ENCODE measurements at places on chromosomes 7 and 10. TPM values are rescaled to one million over a fixed set of nuclear protein-coding genes. Genes with fewer than 3 reads are reported as not detected.

OPN1SW gene
- not detected for total RNA-seq

MKI67 gene
- 4.5 TPM for total RNA-seq

UNCX gene
- total RNA-seq: not detected

SLC26A3 gene
- total RNA-seq: not detected

TMEM176B gene
- total RNA-seq: 6.6 TPM

ASCC1 gene
- 48.8 TPM for total RNA-seq

GALNT17 gene
- total RNA-seq: 29.4 TPM

SLC35B4 gene
- total RNA-seq: 13.9 TPM

ECHDC3 gene
- total RNA-seq: 83.8 TPM

SPDYE3 gene
- 5.7 TPM for total RNA-seq

CCL24 gene
- not detected for total RNA-seq

LBX1 gene
- total RNA-seq: not detected

CAMK2B gene
- 12.5 TPM for total RNA-seq

FZD1 gene
- total RNA-seq: 6.9 TPM

DNA sequence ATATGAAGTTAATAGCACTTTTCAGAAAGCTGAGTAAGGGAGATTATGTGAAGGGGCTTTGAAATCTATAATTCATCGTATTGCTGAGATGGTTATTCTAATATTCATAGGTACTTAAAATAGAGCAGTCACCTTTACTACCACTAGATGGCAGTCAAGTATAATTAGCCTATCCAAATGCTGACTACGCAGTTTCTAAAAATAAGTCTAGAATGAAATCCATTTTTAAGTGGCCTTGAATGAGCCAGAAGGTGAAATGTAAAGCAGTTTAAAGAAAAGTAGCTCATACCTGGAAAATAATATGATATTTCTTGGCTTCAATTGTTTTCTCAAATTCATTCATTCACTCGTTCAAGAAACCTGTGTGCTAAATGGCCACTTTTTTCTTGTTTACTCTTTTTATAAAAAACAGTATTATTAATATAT, 1277.1 kb downstream of the GATA3 start:
- no peak overlapping the region for H3K27ac ChIP-seq
- no peak overlapping the region for H3K4me3 ChIP-seq
- no peaks in the 10 kb centered on the region for H3K27me3 ChIP-seq
- H3K36me3 ChIP-seq: no peaks in the 10 kb centered on the region
- DNase-seq: no peak

DNA sequence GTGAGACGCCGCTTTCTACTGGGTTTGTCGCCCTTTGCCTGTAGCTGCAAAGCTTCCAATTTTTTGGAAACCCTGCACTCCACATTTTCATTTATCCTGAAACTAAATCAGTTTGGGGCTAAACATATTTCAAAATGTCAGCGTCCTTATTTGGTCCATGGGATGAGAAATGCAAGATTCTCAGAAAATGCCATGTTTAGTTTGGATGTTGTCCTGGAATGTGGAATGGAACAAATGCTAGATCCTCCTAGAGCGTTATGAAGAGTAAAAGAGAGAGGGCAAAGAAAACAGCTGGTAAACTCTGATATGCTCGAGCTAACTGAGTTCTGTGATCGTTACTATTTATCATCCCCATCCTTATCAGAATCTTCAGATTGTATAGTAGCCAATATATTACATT, 236.9 kb downstream of the KLF6 start:
- H3K36me3 ChIP-seq: no peaks in the 10 kb centered on the region
- no peak for DNase-seq
- no peak overlapping the region for H3K4me3 ChIP-seq
- H3K4me1 ChIP-seq: no peaks in the 10 kb centered on the region
- H3K27ac ChIP-seq: no peak overlapping the region

GRCh38 chr10:51368943-51369342, 294.7 kb downstream of the PRKG1 start:
- H3K4me1 ChIP-seq: no peaks in the 10 kb centered on the region
- no peak for DNase-seq
- H3K27me3 ChIP-seq: no peaks in the 10 kb centered on the region
- H3K27ac ChIP-seq: no peak overlapping the region
- no peak overlapping the region for H3K4me3 ChIP-seq

- H3K27ac ChIP-seq: no peak overlapping the region
- no peaks in the 10 kb centered on the region for H3K36me3 ChIP-seq
- no peak for DNase-seq
- H3K27me3 ChIP-seq: no peaks in the 10 kb centered on the region
Observed at GRCh38 chr10:102241032-102241443, 274 bp downstream of the PITX3 start.

GRCh38 chr10:78856421-78856820, 212.3 kb upstream of the ZMIZ1 start:
- H3K27ac ChIP-seq: no peak overlapping the region
- DNase-seq: no peak
- H3K36me3 ChIP-seq: no peaks in the 10 kb centered on the region
- H3K27me3 ChIP-seq: no peaks in the 10 kb centered on the region
- H3K4me1 ChIP-seq: peaks cover 3% of the 10 kb centered on the region

DNA sequence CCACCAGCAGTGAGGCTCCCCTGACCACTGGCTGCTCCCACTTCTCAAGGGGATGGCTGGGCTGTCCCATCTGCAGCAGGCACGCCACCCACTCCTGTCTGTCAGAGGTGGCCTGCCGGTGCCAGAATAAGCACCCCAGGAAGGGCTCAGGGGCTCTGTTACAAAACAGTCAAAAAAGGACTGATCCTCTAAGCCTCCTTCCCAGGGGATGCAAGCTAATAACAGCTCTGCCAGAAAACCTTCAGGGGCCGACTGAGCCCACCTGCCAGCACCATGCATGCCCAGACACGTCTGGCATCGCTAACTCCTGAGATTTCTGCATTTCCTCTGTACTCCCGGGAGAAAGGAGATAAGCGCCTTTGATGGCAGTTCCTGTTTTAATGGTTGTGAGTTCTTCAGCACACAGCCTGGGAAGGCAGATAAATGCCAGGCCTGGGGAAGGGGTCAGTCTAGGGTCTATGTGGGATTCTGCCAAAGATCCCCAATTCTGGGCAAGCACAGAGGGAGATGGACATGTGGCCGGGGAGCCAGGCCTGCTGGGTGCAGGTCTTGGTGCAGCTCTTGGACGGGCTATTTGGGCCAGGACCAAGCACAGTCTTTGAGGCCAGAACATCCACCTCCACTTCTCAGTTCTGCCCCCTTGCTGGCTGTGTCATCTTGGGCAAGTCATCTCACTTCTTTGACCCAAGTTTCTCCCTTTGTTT, 128.4 kb downstream of the ARHGAP22 start:
- H3K27me3 ChIP-seq: no peaks in the 10 kb centered on the region
- no peak overlapping the region for H3K4me3 ChIP-seq
- no peak overlapping the region for H3K27ac ChIP-seq
- no peaks in the 10 kb centered on the region for H3K36me3 ChIP-seq
- DNase-seq: no peak
- no peaks in the 10 kb centered on the region for H3K4me1 ChIP-seq

DNA sequence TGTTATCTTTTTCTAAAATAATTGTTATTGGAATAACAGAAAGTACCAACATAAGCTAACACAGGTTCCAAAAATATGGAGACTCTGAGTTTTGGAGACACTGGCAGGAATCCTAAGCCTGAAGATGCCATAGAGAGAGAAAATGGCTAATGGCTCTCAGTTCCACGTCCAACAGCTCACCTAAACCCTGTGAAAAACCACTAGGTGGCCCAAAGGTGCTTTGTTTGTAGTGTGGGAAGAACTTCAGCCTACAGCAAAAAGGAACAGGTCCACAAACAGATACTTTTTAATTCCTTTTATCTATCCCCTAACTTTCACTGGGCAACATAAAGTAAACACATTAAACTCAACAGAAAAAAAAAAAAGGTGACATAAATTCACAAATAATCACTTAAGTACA, 272.3 kb downstream of the SEMA3D start:
- H3K4me3 ChIP-seq: no peak overlapping the region
- no peaks in the 10 kb centered on the region for H3K36me3 ChIP-seq
- H3K27ac ChIP-seq: no peak overlapping the region
- H3K27me3 ChIP-seq: no peaks in the 10 kb centered on the region
- no peak for DNase-seq

DNA sequence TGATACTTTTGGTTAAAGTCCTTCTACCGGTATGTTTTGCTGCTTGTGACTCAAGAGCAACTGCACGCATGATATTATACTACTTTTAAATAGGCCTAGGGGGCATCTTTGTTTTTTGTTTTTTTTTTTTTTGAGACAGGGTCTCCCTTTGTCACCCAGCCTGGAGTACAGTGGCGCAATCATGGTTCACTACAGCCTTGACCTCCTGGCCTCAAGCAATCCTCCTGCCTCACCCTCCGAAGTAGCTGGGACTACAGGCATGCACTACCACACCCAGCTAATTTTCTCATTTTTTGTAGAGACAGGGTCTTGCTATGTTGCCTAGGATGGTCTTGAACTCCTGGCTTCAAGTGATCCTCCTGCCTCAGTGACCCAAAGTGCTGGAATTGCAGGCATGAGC, 80.2 kb downstream of the ZMYND11 start:
- H3K27ac ChIP-seq: no peak overlapping the region
- no peak for DNase-seq
- no peak overlapping the region for H3K4me3 ChIP-seq
- H3K27me3 ChIP-seq: no peaks in the 10 kb centered on the region
- no peaks in the 10 kb centered on the region for H3K36me3 ChIP-seq
- H3K4me1 ChIP-seq: no peaks in the 10 kb centered on the region

GRCh38 chr7:126635545-126635944, 617.2 kb downstream of the GRM8 start:
- no peaks in the 10 kb centered on the region for H3K27me3 ChIP-seq
- no peak overlapping the region for H3K4me3 ChIP-seq
- DNase-seq: no peak

GRCh38 chr10:31102421-31102820, 70.8 kb upstream of the ZNF438 start:
- H3K4me3 ChIP-seq: no peak overlapping the region
- H3K27me3 ChIP-seq: no peaks in the 10 kb centered on the region
- no peak overlapping the region for H3K27ac ChIP-seq
- no peaks in the 10 kb centered on the region for H3K36me3 ChIP-seq

- H3K27me3 ChIP-seq: no peaks in the 10 kb centered on the region
- no peak overlapping the region for H3K27ac ChIP-seq
- no peak overlapping the region for H3K4me3 ChIP-seq
- H3K36me3 ChIP-seq: no peaks in the 10 kb centered on the region
- no peaks in the 10 kb centered on the region for H3K4me1 ChIP-seq
Observed at GRCh38 chr10:34156781-34157425, 658.2 kb downstream of the PARD3 start.

GRCh38 chr7:144531181-144531580, 127.7 kb upstream of the NOBOX start:
- no peak for DNase-seq
- no peak overlapping the region for H3K27ac ChIP-seq
- no peaks in the 10 kb centered on the region for H3K27me3 ChIP-seq
- no peaks in the 10 kb centered on the region for H3K4me1 ChIP-seq

GRCh38 chr10:106557951-106558733, 606.4 kb downstream of the SORCS1 start:
- no peak overlapping the region for H3K27ac ChIP-seq
- no peak overlapping the region for H3K4me3 ChIP-seq
- no peaks in the 10 kb centered on the region for H3K36me3 ChIP-seq
- H3K27me3 ChIP-seq: no peaks in the 10 kb centered on the region
- H3K4me1 ChIP-seq: no peaks in the 10 kb centered on the region

- DNase-seq: no peak
- H3K27me3 ChIP-seq: no peaks in the 10 kb centered on the region
- H3K36me3 ChIP-seq: no peaks in the 10 kb centered on the region
- no peak overlapping the region for H3K4me3 ChIP-seq
- no peak overlapping the region for H3K27ac ChIP-seq
Observed at GRCh38 chr10:90862908-90863514, 5.2 kb upstream of the HTR7 start.

DNA sequence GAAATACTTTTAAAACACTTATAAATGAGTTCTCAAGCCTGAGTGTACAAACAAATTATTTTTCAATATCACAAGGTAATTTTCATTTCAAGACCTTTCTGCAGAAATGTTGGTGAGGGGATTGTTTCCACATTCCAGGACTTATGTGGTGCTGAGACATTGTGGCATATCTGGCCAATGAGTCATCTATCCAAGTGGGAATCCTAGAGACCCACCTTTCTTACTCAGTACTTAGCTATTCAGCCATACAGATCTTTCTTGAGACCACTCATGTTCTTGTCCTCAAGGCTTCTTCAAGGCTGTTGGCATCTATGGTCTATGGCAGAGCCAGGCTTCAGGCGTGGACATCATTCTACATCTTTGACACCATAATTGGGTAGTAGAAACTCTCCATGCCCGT, 225.4 kb downstream of the DKK1 start:
- no peaks in the 10 kb centered on the region for H3K27me3 ChIP-seq
- H3K27ac ChIP-seq: no peak overlapping the region
- H3K4me1 ChIP-seq: no peaks in the 10 kb centered on the region
- H3K36me3 ChIP-seq: no peaks in the 10 kb centered on the region

DNA sequence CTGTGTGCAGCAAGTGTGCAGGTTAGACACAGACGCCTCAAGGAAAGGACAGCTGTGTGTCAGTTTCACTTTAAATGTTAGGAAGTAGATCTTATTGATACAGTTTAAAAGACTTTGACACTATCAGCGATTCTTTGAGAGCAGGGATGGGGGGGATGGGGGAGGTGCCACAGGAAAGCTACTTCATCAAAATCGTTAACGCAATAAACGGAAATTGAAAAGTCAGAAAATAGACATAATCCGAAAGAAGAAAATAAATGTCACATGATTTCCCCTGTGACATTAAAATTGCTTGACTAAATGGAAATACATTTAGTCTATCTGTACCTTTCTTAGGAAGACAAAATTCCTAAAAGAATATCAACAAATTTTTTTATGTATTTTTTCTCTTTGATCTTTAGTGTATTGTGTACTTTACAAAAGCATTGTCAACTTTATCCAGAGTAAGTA, 476 bp upstream of the ZNF33B start:
- H3K4me3 ChIP-seq: peak overlapping the region; percentile 86
- H3K27me3 ChIP-seq: no peaks in the 10 kb centered on the region
- H3K4me1 ChIP-seq: peaks cover 3% of the 10 kb centered on the region
- peak overlapping the region; percentile 89 for H3K27ac ChIP-seq

- H3K27me3 ChIP-seq: no peaks in the 10 kb centered on the region
- H3K27ac ChIP-seq: no peak overlapping the region
- no peaks in the 10 kb centered on the region for H3K36me3 ChIP-seq
- no peak for DNase-seq
- H3K4me3 ChIP-seq: no peak overlapping the region
Observed at GRCh38 chr10:127426746-127427145, 122.4 kb upstream of the NPS start.

- H3K36me3 ChIP-seq: no peaks in the 10 kb centered on the region
- no peak overlapping the region for H3K4me3 ChIP-seq
- no peaks in the 10 kb centered on the region for H3K27me3 ChIP-seq
Observed at GRCh38 chr10:102413053-102413705, 5.4 kb downstream of the PSD start.

DNA sequence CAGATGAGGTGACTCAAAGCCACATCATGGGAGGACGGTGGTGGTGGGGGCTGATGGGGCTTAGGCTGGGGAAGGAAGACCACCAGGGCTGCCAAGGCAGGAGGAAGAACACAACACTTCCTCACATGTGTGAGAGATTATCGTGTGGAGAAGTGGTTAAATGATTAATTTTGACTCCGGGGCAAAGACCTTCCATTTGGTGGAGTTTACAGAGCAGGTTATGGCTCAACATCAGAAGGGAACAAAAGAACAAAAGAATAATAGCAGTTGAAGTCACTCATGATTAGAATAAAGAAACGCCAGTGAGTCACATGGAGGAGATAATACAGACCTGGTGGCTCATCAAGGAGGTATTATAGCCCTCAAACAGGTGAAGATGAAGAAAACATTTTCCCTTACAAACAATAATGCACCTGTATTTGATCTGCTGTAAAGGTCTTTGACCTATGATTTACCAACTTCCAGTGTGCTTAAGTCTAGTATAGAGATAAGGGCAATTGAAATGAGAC, 170.1 kb downstream of the PKD1L1 start:
- H3K4me1 ChIP-seq: peaks cover 7% of the 10 kb centered on the region
- no peaks in the 10 kb centered on the region for H3K36me3 ChIP-seq
- no peaks in the 10 kb centered on the region for H3K27me3 ChIP-seq
